ENCODE measurements at places on chromosomes 1 and 21.

GRCh38 chr1:179217943-179218507 is 11.5 kb downstream of the ABL2 start:
- DNase-seq: no peak

DNA sequence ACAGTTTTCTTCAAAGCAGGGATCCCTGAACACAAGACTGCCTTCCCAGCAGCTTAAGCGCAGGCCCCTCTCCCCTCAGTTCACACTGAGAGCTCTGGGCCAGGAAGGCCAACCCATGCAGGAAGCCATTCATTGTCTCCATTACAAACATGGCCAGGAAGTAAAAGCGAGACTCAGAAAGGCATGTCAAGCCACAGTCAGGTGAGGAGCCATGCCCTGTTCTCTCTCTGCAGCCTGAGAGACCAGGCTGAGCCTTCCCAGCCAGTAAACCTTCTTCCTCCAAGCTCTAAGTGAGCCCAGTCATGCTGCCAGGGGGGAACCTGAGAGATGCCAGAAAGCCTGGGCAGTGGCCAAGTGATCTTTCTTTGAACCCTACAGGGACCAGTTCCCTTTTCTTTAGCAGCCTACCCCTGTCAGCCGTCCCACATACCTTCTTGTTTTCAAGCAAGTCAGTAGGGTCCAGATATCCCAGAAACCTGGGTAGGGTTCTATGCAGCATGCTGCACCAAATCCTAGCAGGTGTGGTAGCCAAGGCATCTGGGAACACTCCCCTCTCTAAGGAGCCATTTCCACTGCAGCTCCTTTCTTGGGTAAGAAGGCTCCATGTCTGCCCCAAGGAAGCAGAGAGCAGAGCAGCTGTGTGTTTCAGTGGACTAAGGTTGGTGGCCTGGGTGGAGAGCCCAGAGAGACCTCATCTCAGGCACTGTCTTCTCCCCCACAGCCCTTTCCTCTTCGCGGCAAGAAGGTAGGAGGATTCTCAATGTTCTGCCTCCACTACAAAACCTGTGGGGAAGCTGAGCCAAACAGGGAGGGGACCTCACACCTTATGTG is 977 bp downstream of the TRAF3IP3 start:
- DNase-seq: peak; percentile 15

- no peak for DNase-seq
These were observed 15.8 kb upstream of the CYB5R1 start for GRCh38 chr1:202982715-202983430.

DNA sequence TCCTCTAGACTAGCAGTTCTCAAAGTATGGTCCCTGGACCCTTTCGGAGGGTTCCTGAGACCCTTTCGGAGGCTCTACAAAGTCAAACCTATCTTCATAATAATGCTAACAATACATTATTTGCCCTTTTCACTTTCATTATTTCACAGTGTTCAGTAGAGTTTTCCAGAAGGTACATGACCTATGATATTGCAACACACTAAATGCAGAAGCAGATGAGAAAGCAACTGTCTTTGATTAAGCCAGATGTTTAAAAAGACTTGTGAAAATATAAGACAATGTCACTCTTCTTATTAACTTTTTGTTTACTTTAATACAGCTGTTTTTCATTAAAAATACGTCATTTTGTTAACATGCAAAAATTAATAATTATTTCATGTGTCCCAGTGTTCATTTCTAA is 5.8 kb downstream of the KCNJ10 start:
- no peak for DNase-seq

DNA sequence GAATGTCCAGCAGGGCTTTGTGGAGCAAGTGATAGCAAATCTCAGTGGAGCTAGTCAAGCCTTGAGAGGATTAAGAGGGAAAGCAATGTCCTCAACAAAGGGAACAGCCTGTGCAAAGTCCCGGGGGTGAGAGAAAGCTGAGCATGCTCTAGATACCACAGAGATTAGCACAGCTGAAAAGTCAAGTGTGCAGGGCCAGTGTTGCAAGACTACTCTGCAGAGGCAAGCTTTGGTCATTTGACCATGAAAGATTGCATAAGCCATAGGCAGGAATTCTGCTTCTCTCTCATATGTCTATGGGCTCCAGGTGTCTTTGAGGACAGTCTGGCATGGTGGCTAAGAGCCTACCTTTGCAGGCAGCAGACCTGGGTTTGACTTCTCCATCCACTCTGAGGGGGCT is 181.0 kb upstream of the JUN start:
- DNase-seq: no peak

- DNase-seq: no peak
These were observed 11.4 kb upstream of the RPTN start for GRCh38 chr1:152170287-152170905.

- no peak for DNase-seq
These were observed 22.8 kb downstream of the NADK start for GRCh38 chr1:1755426-1755825.

DNA sequence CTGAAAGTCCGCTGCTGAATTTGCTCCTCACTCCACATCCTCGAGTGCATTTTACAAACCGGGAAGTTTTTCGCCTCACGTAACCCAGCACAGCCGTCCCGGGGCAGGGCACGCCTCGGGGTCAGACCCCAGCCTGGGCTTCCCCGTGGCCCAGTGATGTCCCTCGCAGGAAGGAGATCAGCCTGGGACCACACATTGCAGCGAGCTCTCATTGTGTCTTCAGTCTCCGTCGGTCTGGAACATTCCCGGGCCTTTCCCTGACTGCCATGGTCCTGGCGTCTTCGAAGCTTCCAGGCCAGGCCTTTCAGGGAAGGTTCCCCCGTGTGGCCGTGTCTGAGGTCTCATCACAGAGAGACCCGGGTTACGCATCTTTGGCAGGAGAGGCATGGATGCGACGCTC is 43.5 kb downstream of the MORN1 start:
- no peak for DNase-seq

- DNase-seq: no peak
These were observed 294.5 kb downstream of the VAV3 start for GRCh38 chr1:107670397-107671040.
